Left cardiac atrium (tissue), 4 donors: ENCODE measurements at places on chromosomes 16 and 17.

GRCh38 chr17:29136998-29137730 is 43.0 kb downstream of the MYO18A start:
- no peak for DNase-seq

DNA sequence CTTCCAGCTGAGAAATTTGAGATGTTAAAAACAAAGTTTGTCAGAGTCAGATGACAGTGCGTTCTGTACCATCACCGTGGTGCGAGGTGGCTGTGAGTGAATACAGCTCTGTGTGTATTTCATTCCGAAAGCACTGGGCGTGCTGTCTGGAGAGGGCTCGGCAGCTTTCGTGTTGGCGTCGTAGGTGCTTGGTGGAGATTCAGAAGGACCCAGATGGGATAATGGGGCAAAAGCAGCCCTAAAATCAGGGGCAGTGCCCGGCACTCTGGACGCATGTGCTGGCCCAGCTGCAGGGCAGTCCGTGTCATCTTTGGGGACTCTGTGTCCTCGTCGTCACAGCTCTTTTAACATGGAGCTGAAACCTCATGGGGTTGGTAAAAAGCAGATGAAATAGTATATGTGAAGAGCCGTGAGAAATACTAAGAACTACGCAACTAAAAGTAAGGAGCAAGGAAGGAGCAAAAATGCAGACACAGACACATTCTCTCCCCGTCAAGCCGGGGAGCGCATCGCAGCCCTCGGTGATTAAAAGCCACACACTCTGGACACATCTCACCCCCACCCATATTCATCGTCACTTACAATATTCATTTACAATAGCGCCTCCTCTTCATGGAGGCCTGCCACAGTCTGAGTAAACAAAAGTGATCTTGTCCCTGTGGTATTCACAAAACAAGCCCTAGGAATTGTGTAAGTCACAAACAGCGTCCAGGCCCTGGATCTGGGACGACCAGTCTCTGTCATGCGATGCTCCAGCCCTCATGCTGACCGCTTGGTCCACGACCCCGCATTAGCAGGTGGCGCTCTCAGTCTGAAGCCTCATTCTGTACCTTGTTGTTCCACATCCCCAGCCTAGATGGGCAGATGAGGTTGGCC is 206.7 kb downstream of the RPTOR start:
- no peak for DNase-seq

- DNase-seq, result peak; percentile 71
Observed at GRCh38 chr16:53503991-53504663, 1.1 kb upstream of the AKTIP start.

DNA sequence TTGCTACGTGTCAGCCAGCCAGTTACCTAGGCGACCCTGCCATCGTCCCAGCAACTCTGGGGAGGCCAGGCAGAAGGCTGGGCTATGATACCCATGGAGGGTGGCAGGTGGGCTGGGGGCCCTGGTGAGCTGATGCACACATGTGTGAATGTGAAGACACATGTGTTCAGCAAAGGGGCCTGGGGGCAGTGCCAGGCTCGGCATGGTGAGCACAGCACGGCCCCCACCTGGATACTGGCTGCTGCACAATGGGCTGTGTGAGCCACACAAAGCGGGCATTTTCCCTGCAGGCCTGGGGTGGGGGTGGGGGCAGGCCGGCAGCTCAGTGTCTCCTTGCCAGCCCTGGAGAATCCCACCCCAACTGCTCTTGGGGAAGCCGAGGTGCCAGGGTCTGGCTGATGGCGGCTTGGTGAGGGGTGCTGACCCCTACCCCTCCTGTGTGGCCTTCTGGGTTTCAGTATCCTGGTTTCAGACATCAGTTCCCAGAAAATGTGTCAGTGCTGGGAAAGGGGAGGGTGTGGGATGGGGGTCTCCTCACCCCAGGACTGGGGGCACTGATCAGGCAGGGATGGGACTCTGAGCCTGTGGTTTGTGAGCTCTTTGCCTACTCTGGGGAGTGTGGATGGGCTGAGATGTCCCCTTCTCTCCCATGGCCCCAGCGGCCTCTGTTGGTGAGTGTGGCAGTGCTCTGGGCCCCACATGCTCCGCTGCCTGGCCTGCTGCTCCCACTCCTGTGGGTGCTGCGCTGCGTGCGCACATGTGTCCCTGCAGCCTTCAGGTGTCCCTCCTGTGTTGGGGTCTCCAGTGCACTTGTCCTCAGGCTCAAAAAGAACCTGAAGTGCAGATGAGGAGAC is 5.1 kb downstream of the LLGL1 start:
- no peak for DNase-seq

- DNase-seq, result no peak
Observed at GRCh38 chr17:41417127-41417526, 7.3 kb downstream of the KRT37 start.

DNA sequence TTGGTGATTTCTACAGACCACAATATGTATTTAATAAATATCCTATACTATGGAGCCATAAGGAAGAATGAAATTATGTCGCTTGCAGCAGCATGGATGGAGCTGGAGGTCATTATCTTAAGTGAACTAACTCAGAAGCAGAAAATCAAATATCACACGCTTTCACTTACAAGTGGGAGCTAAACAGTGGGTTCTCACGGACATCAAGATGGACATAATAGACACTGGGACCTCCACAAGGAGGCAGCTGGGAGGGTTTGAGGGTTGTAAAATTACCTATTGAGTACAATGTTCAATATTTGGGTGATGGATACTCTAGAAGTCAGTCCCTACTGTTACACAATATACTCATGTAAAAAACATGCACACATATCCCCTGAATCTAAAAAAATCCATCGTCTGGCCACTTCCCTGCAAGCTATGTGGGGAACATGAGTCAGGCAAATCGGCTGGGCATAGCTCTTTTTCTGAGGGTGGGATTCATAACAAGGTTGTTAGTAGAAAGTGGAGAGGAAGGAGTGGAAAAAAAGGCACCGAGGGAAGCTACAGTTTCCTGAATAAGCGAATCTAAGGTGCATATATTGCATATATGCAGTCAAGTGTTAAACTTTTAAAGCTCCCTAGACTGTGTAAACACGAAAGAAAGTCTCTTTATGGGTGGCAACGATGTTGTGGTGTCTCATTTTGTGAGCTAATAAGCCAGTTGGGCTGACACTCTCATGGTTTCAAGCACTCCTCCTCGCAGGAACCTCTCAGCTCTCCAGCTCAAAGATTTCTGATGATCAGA is 135.2 kb upstream of the CPHXL start:
- no peak for DNase-seq

DNA sequence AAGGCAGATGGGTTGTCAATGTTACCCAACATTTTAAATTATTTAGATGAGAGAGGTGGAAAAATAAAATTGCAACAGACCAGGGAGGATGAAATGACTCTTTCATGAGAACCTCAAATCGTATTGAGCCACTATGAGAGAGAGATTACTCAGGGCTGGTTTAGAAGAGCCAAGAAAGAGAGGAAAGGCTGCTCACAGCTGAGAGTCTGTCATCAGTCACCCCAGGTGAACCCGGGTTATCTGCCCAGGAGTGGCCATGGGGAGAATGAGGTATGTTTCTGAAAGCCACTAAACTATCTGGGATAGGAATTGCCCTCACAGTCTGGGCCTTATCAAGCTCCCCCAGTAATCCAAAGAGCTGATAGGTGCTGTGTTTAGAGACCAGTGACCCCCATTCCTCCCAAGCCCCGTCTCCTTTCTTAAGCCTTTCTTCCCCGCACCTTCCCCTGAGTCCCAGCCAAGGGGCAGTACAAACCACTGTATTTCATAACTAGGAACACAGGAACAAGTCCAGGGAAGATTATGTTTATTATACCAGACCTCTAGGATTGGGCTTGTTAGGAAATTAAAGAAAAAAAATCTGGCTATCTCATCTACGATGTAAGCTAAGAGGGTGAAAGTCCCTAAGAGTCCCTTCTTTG is 158.9 kb upstream of the NOL11 start:
- no peak for DNase-seq

GRCh38 chr17:38867968-38868816 is 1.7 kb upstream of the LASP1 start:
- DNase-seq, result peak; percentile 72

GRCh38 chr17:1555651-1556471 is 6.7 kb downstream of the PITPNA start:
- peak; percentile 53 for DNase-seq

DNA sequence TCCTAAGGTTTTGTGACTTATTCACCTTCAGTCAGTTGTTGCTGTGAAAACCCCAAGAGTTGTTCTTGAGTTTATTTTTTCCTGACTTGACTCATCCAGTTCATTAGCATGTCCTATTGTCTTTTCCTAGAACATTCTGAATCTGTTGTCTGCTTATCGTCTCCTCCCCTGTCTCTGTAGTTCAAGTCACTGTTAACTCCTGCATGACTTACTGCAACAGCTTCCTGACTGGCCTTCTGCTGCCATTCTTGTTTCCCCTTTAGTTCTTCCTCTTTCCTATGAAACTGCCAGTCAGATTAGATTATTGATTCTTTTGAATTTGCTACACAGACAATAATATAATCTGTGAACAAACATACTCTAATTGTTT is 161.5 kb downstream of the FTO start:
- DNase-seq, result no peak

DNA sequence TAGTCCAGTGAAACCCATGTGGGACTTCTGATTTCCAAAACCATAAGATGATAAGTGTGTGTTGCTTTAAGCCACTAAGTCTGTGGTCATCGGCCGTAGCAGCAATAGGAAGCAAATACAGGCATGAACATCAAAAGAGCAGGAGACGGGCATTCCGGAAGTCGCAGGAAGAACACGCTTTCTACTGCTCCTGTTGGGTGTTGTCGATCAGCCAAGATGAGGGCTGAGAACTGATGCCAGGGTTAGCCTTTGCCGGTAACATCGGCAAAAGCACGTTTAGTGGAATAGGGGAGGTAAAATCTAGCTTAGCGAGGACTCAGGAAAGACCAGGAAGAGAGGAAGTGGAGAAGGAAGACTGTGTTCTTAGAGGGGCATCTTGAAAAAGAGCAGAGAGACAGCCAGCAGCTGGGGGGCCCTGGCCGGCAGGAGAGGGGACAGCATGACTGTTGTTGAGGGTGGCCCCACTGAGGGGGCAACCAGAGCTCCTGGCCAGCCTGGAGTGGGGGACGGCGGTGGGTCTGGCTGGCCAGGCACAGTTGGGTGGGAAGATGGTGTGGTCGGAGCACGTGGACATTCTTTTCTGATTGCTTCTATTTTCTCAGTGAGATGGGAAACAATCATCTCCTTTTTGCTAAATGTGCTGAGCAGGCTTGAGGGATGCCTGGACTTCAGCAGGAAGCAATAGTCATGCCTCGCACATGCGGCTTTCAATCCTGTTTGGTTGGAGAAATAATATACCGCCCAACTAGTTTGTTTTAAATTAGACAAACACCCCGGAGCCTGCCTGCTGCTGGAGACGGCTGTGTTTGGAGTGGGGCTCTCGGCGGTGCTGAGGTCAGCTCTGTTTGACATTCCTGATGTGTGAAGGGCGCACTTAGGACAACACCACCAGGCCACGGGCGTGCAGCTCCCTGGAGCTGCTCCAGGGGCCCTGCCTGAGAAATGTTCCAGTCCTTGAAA is 109.9 kb downstream of the METRNL start:
- DNase-seq, result peak; percentile 35

GRCh38 chr17:30000001-30000754 is 58.7 kb downstream of the EFCAB5 start:
- DNase-seq, result no peak

GRCh38 chr17:6358131-6358530 is 76.8 kb downstream of the AIPL1 start:
- DNase-seq, result no peak

GRCh38 chr16:56558024-56558747 is 6.7 kb upstream of the MT4 start:
- no peak for DNase-seq

DNA sequence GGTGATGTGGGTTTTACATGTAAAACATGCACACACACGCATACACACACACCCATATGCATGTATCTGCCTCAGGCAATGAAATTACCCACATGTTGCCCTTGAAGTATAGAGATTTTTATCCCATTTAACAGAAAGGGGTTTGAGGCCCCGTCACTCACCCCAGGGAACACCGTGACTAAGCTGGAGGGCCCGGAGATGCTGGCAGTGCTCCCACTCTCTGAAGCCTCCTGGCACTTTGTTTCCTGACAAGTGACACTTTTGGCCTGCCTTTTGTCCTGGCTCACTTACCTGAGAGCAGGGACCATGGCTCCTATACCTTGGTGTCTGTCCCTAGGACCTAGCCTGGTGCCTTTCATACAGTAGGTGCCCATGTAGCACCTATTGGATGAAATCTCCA is 50.0 kb upstream of the TNRC6C start:
- no peak for DNase-seq
